ENCODE measurements at places on chromosomes 16 and 17. TPM values are rescaled to one million over a fixed set of nuclear protein-coding genes. Genes with fewer than 3 reads are reported as not detected.

- no peak for DNase-seq
These were observed 27.0 kb upstream of the NF1 start for GRCh38 chr17:31067691-31068184.

- DNase-seq: no peak
These were observed 42.4 kb downstream of the NXPH3 start for GRCh38 chr17:49618028-49618611.

DNA sequence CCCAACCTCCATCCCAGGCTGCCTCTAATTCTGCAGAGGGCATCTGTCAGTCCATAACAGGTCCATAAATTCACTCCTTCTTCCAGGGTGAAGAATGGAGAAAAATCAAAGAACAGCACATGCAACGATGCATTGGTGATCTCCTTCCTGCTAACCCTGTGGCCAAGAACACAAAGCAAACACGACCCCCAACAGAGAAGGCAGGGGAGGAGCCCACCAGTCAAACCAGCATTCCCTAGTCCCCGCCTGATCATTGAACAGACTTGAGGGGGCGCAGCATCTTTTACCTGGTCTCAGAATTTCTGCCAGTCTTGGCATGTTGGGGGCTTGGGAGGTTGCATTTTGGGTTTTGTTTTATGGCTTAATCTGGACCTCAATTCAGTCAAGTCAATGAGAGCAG lies 476.0 kb downstream of the SLC39A11 start:
- no peak for DNase-seq

DNA sequence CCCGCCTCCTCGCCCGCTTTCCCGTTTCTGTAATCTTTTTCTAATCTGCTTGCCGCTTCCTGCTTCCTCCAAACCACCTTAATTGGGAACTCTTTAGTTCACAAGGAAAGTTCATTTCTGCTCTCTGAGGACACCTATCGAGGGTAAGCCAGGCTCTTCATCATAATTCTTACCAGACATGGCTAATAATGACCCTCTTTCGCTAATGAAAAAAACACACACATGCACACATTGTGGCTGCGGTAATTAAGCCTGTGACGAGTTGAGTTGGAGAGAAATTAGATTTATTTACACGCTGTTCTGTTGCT lies 100.6 kb downstream of the ZNF423 start:
- no peak for DNase-seq

Gene NCBP3
- total RNA-seq: 41.1 TPM
